NCI-H748 treated with DMSO at 0.1 percent for 48 hours (cell line): ENCODE measurements at places on chromosomes 2 and 18.
A peak's percentile ranks its signal among the peaks of the same experiment; 100 is the strongest.

DNA sequence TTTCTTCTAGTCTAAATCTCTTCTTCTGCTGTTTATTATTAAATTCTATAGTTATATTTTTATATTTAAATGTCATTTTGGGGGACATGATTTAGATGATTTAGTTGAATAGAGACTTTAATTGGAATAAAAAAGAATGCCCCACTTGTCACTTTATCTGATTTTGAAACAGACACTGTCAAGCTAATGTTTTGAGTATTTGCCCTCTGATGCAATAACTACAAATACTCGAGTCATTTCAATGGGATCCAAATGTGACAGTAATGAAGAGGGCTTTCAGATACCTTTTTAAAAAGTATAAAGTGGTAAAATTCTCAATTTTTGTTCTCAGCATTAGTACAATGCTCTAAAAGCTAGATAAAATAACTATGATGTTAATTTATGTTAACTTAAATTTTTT, 257.3 kb upstream of the SESTD1 start:
- DNase-seq: no peak

GRCh38 chr18:31376477-31376876, at the start of gene DSG4:
Gene DSG4 (plus strand): TSS chr18:31376777. CDS start chr18:31376912, 135 bp downstream.
- DNase-seq: no peak

DNA sequence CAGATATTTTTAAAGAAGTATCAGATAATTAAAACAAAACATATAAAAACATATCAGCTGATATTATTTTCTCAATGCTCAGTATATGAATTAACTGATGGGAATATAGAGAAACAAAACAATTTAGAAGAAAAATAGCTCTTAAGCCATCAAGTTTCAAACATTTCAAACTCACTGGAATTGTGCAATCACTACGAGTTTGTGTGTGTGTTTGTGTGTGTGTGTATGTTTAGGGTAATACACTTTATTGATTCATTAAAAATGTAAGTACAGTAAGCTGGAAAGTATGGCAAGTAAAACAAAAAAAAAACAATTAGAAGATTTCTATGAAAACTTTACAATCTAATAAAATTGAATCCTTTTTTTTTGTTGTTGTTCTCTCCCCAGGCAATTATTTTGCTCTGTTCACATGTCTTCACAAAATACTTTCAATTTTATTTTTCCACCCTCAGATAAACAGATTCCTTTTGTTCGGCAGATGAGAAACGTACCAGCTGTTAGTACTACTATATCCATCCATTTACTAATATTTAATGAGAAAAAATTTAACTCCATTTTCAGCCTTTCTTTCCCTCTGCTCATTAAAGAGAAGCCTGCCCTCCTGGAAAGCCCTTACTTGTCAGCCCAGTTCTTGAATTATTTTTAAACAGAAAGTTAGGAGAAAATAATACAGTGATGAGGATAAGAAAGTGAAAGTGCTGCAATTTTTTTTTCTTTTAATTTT, 87.6 kb downstream of the SLC8A1 start:
- DNase-seq: no peak

DNA sequence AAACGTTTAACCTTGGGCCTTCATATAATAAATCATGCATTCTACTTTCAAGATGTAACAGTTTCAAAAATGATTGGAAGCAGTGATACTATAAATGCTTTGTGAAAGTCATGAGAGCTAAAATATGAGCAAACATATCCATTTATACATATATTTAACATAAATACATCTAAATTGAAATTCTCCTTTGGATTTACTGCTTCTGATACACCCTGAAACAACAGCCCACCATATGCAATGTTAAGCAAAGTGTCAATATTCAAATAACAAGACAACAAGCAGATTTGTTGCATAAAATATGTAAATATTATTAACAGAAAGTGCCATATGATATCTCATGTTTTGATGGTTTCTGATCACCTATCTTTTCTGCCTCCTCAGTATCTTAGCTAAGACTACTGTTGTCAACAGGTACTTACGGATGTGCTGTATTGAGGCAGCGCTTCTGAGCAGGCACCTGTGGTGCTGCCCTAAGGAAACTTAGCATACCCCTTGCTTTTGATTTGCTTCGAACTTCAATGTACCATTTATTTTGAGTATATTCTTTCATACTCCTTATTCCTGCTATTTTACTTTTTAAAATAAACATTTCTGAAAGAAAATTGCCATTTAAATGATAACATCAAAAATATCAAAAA, 6.1 kb downstream of the FIGN start:
- no peak for DNase-seq

DNA sequence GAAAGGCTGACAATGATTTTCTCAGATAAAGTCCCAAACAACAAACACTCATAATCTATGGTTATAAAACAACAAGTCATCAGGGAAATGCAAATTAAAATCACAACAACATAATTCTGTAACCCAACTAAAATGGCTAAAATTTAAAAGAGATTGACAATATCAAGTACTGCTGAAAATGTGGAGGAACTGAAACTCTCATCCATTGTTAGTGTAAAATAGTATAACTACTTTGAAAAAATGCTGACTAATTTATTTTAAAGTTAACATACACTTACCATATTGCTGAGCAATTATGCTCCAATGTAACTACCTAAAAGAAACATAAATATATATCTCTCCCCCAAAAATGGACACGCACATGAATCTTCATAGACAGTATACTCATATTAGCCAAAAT, 245.9 kb upstream of the SPOPL start:
- no peak for DNase-seq

GRCh38 chr2:203660465-203660864, 46.0 kb upstream of the CD28 start:
- DNase-seq: no peak

DNA sequence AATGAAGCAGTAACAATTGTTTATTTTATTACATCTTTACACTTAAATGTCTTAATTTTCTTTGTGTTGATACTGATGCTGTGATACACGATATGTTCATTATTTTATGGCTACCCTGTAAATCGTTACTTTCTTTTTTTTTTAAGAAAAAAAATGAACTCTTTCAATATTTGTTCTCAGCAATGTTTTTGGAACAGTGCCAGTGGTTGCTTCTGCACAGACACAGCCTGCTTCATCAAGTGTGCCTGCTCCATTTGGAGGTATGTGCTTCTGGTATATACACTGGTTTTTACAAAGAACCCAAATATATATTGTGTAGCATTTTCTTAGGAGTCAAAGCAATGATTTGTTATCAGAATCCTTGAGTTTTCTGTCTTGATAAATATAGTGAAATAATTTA, 62.2 kb upstream of the SCYGR2 start:
- DNase-seq: no peak

GRCh38 chr18:55515214-55515613, 72.8 kb downstream of the TCF4 start:
- no peak for DNase-seq

DNA sequence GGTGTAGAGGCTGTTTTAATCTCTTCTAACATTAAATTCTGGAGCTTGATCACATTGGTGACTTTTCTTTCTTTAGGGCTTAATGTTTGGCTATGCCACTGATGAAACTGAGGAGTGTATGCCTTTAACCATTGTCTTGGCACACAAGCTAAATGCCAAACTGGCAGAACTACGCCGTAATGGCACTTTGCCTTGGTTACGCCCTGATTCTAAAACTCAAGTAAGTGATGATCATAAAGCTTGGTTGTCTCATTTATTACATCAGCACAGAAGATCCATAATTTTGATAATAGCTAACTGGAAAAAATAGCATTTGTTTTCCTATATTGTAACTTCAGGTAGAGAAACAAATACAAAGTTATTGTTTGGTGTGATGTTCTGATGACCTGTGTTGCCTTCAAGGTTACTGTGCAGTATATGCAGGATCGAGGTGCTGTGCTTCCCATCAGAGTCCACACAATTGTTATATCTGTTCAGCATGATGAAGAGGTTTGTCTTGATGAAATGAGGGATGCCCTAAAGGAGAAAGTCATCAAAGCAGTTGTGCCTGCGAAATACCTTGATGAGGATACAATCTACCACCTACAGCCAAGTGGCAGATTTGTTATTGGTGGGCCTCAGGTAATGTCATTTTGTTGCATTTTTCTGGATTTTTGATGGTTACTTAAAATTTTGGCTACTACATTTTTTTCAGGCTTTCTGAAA, 2.9 kb downstream of the MAT2A start:
- no peak for DNase-seq

DNA sequence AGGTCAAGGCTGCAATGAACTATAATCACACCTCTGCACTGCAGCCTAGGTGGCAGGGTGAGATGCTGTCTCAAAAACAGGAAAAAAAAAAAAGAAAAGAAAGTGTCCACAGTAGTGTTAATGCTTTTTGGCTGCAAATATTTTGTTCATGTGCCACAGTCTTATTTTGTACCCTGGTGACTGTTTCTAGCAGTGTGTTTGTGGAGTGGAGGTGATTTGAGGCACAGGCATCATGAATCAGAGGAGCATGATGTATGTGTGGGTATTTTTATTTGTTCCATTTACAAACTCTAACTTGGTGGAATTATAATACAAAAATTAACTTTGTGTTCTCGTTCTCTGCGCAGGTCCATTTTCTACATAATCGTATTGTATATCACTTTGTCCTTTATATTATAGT, 30.6 kb downstream of the DTNA start:
- DNase-seq: no peak

DNA sequence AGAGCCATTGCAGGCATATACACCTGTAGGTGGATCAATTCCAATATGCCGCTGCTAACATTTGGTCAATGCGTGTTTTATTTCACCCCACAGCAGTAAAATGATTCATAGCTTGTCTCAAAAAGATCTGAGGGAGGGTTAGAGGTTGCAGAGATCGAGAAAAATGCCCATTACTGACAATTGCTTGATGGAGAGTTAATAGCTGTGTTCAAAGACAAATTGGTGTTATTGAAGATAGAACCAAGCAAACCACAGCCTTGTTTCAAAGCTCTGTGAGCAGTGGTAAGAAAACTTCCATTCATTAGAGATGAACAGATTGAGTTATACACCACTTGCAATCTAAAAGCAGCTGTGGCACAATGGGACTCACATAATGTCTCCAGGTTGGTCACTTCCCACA, 95.4 kb downstream of the KCNE4 start:
- no peak for DNase-seq

DNA sequence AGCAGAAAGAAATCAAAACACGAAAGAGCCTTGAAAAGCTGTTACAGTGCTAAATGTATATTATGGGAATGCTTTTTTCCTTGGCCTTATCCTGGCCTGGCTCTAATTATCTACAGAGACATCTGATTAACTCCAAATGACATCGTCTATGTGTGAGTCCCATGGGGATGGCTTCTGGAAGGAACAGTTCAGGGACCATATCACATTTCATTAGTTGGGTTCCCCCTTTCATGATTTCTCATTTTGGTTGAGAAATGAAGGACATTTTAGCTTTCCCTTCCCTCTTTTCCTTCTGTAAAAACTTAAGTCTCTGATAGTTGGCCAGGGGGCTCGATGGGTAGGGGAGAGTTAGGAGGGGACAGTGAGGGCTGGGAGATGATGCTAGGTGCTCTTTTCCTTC, 116.7 kb downstream of the PRKCE start:
- DNase-seq: no peak

DNA sequence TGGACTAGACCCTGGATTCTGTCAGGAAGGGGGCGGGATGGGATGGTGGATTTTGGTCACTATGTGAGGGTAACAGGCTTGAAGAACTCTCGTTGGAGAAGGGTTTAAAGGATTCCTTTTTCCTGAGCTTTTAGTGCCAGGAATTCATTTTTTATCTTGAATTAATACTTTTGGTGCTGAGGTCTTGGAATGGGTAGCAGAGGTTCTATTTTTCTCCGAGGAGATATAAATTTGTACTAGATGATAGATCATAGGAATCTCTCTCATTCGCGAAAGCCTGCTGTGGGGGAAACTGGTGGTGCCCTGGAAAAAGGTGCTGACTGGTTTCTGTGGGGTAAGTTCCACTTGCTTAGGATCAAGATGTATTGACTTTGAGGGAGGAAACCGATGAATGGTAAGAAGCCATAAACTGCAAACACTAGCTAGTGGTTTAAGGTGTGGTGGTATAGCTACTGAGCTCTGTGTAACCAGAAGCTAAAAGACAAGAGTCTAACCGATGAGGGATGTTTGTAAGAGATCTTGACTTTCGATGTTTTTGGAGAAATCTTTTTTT, 706 bp downstream of the AGPS start:
- peak; percentile 10 for DNase-seq

DNA sequence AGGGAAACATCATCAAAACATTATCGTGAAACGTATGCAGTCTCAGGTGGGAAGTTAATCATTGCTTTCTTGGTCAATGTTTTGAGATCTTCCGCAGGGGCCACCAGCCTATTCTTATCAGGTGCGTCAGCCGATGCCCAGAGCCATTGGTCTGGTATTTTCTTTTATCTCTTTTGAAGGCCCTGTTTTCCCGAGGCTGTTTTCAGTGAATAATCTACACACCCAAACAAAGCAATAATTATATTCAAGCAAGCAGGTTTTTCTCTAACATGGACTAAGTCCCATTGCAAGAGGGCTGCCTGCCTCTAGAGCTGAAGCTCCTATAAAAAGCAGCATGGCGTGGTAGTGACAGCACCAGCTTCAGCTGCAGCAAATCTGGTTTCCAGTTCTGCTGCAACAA, 430.0 kb upstream of the ID2 start:
- DNase-seq: no peak

GRCh38 chr2:51484605-51485004, 452.7 kb upstream of the NRXN1 start:
- DNase-seq: no peak

DNA sequence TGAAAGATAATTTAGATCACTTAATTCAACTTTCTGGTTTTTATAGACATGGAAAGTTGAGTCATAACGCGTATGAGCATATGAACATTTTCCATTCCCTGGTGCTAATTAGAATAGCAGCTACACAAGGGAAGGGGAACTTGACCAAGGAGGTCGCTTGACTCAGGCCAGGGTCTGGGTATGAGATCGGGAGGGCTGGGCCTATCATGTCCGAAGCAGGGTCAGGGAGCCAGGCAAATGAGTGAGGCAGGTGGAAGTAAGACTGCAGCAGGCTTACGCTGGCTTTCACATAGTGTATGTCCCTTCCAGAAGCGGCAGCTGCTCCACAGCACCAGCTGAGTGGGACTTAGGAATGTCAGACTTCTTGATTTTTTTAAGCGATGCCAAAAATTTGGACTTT, 14.7 kb downstream of the RALB start:
- DNase-seq: no peak
